ENCODE measurements at places on chromosomes 5 and 9.

DNA sequence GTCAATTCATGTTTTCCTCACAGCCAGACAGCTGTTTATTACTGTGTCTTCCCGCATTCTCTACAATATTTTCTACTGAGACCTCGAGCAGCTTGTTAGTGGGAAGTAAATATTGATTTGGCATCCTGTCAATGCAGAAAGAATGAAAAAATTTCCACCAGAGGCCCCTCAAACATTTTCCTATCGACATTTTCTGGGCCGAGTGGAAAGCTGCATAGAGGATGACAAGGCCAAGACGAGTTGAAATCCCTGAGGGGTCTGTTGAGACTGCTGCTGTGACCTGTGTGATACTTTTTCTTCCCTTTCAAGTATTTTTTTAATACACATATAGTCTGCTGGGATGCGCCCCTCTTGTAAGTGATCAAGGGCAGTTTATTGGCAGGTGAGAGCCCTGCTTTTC, 91.4 kb upstream of the SH3GL2 start:
- no peak for DNase-seq

DNA sequence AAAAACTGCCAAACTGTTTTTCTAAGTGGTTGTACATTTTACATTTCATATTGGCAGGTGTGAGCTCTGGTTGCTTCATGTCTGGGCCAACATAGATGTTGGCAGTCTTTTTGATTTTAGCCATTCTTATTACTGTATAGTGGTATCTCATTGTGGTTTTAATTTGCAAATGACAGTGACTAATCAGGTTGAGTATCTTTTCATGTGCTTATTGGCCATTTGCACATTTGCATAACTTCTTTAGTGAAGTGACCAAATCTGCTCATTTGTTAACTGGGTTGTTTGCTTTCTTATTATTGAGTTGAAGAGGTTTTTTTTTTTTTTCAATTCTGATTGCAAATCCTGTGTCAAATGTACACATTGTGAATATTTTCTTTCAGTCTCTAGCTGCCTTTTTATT, 36.9 kb upstream of the MSX2 start:
- no peak for DNase-seq

- no peak for DNase-seq
Measured at GRCh38 chr5:176809544-176810080, 747 bp upstream of the UNC5A start.

DNA sequence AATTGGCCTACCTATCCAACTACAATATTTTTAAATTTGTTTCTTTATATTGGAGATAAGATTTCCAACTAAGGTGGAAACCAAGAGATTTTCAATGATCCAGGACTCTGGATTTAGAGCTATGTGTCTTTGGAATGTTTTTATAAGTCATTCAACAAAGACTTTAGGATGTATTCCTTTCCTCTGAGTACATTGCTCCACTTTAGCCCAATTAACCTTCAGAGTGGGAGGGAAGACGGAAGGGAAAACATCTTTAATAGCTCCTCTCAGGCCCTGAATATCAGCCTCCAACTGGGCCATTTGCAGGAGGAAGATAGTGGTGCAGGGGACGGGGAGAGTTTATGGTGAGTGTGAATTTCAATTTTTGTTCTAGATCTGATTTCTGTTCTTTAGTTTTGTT, 239.2 kb downstream of the PIK3R1 start:
- DNase-seq: no peak

DNA sequence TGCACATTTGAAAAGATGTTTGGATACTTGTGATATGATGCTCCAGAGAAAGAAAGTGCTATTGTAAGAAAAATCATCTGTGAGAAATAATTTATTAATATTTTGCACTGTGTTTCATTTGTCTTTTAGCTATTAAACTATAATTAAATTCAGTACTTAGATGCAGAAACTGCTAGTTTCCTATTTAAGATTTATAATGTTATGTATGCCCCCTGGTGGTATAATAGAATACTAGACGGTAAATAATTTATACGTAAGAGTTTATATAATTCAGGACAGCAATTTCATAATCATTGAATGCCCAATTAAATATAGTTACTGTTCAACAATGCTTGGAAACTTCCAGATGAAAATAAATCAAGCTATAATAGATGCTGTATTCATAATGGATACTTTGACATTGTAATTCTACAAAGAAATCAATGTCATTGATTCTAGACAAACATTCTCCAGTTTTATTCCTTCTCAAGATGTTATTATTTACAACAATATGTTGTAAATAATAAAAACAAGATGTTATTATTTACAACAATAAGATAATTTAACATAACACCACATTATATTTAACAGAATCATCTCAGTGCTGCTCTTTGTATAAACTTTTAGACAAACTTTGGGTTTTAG, 101.0 kb downstream of the TMEM232 start:
- no peak for DNase-seq
